Sigmoid colon (tissue), 7 donors: ENCODE measurements at places on chromosomes 7 and 10. TPM values are rescaled to one million over a fixed set of nuclear protein-coding genes. Genes with fewer than 3 reads are reported as not detected.
A peak's percentile ranks its signal among the peaks of the same experiment; 100 is the strongest.

DNA sequence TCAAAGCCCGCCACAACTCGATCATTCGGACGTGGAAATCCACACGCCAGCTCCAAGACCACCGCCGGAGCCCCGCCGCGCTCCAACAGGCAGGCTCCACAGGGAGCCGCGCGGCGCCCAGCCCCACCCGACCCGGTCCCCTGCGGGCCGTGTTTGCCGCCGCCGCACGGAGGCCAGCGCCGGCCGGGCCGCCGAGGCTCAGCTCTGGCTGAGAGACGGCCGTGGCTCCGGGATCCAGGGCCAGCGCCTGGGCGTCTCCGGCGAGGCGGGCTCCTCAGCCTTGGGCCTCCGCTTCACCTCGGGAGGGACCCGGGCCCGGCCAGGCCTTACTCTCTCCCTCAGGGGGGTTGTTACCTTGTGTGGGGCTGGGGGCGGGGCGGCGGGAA, 333 bp downstream of the SMNDC1 start:
- peak; percentile 71 for DNase-seq
- H3K4me1 ChIP-seq: peaks cover 52% of the 10 kb centered on the region
- H3K4me3 ChIP-seq: peak overlapping the region; percentile 79
- H3K27me3 ChIP-seq: no peaks in the 10 kb centered on the region
- peak overlapping the region; percentile 95 for H3K27ac ChIP-seq
- H3K36me3 ChIP-seq: peaks cover 23% of the 10 kb centered on the region

DNA sequence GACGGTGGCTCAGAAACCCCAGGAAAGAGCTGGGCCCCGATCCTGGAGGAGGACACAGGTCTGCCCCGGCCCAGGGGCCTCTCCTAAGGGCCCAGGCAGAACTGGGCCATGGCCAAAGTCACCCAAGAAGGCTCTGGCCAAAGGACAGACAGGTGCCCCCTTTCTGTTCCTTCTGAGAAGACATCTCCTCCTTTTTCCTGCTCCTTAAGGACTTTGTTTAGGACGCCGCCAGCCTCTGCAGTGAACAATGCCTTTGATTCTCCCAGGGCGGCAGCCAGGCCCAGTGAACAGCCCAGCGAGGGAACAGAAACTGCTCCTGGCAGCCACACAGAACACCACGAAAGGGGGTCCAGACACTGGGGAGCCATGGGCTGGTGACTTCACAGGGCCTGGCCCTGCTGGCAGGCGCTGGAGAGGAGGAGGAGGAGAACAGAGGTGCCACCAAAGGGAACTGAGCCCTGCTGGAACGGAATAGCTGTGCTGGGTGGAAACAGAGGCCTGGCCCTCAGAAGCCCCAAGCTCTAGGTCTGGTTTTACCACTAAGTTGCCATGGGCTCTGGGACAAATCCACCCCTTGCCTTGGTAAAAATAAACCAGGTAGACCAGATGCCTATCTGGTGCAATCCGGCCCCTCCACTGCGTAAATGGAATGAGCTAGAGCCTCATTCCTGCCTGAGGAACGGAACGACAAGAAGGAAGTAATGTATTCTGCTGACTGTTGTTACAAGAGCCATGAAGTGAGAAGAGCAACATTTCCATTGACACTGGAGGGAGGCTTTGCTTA, 163.3 kb upstream of the RHEB start:
- H3K4me1 ChIP-seq: peaks cover 41% of the 10 kb centered on the region
- H3K4me3 ChIP-seq: no peak overlapping the region
- no peaks in the 10 kb centered on the region for H3K27me3 ChIP-seq
- H3K36me3 ChIP-seq: no peaks in the 10 kb centered on the region
- H3K27ac ChIP-seq: no peak overlapping the region

DNA sequence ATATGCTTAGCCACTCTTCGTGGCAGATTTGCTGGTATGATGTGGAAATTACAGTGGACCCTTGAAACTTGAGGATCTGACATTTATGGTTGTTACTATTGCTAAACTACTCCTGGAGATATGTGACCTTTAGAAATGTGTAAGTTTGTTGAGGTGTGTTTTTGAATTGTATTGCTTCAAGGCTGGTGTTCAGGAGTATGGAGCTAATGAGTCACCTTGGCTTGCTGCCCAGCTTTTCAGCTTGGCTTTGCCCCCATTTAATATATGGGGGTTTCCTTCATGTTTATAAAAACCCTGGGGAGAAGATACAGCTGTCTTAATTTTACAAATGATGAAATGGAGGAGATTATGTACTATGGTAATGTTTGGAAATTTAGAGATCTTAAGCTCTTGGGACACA, 11.6 kb downstream of the HBP1 start:
- H3K4me3 ChIP-seq: no peak overlapping the region
- no peaks in the 10 kb centered on the region for H3K27me3 ChIP-seq
- H3K27ac ChIP-seq: peak overlapping the region; percentile 26
- peaks cover 56% of the 10 kb centered on the region for H3K4me1 ChIP-seq
- no peak for DNase-seq
- H3K36me3 ChIP-seq: peaks cover 56% of the 10 kb centered on the region

SDK1 gene
- 11.8 TPM for total RNA-seq

MRLN gene
- not detected for total RNA-seq
